ENCODE measurements at places on chromosomes 6 and 20.

DNA sequence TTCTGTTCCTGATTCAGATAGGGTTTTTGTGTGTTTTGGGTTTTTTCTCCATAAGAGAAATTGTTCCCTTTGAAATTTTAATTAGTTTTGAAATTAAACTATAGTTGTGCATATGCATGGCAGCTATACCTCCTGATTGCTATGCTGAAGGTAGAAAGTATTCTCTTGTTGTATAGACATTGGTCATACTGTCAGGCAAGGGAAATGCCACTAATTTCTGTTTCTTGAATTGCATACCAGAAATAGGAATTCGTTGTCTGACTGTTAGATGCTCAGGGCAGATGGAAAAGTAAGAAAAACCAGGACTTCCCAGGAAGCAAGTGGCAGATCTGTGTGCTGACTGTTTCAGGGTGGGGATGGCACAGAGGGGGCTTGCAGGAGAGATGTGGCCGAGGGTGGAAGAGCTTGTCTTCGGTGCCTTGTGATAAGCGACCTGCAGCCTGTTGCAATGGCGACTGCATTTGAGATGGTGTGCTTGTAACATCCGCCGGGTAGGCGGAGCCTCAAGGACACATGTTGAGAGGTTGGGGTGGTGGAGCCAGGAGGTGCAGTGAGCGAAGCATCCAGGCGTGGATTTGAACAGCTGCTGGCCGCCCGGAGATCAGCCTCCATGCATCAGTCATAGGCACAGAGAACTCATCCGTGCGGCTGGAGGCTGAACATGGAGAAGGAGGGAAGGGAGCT is 42.8 kb downstream of the RREB1 start:
- DNase-seq: no peak

DNA sequence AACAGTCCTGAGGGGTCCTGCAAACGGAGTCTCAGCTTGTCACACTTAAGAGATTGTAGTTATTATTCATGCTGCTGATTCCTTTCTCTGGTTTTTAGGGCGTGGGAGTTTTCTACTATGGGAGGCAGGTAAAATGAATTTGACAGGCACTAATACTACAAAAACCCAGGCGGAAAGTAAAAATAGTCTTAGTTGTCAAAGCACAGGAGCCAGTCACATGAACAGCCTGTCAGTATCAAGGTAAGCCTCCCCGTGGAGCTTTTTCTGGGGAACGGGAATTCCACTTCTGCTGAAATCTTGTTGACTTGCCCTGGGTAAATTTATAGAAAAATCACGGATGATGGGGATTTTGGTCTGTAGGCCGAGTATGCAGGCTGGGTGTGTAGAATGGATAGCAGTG is 79.8 kb downstream of the SLC24A3 start:
- no peak for DNase-seq

GRCh38 chr6:134410541-134410940 is 92.6 kb upstream of the SGK1 start:
- DNase-seq: no peak

GRCh38 chr6:22020299-22021003 is 276.4 kb downstream of the PRL start:
- no peak for DNase-seq

DNA sequence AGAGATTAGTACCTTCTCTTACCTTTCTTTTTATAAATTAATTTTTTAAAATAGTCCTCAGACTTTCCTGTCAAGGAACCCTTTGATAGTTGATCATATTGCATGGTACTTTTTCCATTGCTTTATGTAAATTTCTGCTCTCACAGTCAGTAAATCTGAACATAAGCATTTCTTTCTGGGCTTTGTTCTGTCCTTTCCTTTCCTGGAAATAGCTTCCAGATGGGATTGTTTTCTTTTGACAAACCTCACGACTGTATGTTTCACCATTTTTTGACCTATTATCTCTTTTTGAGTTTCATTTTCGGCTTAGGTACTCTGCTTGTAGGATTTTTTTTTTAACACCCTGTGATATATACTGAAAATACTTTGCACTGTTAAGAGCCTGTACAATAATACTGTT is 32.6 kb downstream of the UTRN start:
- no peak for DNase-seq

- no peak for DNase-seq
These were observed 5.0 kb downstream of the EYA2 start for GRCh38 chr20:46899621-46900020.

- no peak for DNase-seq
These were observed 341.6 kb downstream of the QKI start for GRCh38 chr6:163756079-163756478.

- no peak for DNase-seq
These were observed 5.2 kb downstream of the RBM38 start for GRCh38 chr20:57396212-57396983.

DNA sequence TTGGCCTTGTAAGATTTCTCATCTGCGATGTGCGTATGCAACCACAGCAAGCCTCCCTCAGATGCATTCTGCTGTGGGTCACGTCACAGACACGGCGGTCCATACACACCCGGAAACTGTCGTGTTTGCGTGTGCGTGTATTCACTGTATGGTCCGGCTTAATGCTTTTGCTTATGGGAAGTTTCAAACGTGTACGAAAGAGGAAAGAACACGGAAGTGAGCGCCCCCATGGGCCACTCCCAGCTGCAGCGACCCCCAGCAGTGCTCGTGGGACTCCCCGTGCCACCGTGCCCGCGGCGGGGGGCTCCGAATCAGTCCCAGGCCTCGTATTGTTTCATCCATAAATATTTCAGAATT is 10.2 kb downstream of the DLL1 start:
- no peak for DNase-seq

GRCh38 chr6:22825210-22825609 is 255.8 kb downstream of the HDGFL1 start:
- DNase-seq: no peak

- DNase-seq: no peak
These were observed 141.2 kb upstream of the ATXN1 start for GRCh38 chr6:16902502-16902901.

DNA sequence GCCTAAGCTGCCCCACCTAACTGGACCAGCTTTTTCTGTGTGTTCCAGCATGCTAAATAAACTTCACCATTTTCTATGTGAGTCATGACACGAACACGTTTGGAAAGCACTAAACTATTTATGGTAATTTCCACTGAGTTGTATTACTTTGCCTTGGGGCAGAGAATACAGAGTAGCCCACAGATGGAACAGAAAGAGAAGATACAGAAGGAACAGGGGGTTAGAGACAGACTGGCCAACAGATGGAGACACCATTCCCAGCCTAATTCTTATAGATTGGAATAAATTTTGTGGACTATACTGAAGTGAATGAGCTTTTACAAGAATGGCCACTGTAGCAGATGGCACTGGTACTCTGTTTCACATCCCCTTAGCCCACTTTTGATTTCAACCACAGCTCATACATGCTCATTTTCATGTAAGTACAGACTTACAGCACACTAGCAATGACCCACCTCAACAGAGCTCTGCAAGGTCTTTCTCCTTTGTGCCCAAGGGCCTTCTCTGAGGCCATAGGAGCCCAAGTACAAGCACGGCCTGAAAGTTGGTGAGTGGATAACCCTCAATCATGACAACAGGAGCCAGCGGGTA is 13.1 kb upstream of the NT5DC1 start:
- no peak for DNase-seq

DNA sequence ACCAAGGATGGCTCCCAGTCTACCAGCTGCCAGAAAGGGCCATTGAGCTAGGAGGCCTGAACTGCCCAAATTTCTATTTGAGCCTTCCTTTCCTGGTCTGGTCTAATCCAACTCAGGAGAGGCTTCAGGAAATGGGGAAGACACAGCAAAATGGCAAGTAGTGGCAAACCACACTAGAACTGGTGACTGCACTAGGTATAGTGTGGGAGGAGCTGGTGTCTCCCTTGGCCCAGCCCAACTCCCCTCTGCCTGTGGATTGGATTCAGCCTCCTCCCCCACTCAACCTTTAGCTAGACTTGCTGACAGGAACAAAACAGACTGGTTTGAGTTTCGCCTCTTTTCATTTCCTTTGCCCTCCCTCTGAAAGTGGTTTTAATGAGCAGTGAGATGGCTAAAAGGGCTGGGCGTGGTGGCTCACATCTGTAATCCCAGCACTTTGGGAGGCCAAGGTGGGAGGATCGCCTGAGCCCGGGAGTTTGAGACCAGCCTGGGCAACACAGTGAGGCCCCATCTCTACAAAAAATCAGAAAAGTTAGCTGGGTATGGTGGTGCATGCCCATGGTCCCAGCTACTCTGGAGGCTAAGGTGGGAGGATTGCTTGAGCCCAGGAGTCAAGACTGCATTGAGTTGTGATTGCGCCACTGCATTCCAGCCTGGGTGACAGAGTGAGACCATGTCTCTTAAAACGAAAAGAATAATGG is 17.5 kb downstream of the MRPS18A start:
- no peak for DNase-seq

DNA sequence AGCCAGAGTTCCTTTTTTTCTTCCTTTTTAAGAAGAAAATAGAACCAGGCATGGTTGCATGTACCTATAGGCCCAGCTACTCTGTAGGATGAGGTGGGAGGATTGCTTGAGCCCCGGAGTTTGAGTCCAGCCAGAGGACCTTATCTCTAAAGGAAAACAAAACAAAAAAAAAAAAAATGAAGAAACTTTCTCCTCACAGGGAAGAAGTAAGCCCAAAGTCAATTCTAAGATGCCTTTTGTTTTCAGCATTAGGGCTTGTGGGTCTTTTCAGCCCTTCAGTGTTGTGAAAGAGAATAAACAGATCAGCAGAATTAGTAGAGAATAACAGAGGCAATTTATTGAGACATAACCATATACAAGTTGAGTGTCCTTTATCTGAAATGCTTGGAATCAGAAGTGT is 26.8 kb downstream of the ZNF451 start:
- DNase-seq: no peak

DNA sequence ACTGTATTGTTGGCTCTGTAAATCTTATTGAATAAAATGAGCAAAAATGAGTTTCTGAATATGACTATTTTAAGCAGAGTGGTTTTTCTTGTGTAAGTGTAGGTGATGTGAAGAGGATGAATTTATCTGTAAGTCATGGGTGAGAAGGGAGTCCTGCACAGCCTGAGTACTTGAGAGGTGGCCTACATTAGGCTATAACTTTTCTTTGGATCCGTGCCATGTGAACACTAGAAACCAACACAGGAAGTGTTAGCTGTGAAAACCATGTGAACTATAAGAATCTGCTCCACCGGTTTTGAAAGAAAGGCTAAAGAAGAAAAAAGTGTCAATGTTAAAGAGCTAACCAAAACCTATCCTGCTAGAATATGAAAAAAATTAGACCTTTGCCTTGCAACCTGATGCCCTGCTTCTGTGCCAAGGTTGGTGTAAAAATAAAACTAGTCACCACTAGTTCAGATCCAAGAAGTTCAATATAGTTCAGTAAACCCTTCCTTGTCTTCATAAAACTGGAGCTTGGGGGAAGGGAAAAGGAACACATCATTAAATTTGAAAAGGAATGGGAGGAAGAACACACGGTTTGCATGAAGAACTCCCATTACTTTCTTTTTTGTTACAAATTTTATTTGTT is 21.3 kb downstream of the PLCB1 start:
- DNase-seq: no peak

- no peak for DNase-seq
These were observed 148.5 kb downstream of the EDN3 start for GRCh38 chr20:59448851-59449444.

GRCh38 chr6:26053992-26054780 is 33.0 kb upstream of the HFE start:
- no peak for DNase-seq

GRCh38 chr20:53497246-53497645 is 96.4 kb downstream of the ZNF217 start:
- no peak for DNase-seq

GRCh38 chr6:132369526-132369925 is 31.7 kb downstream of the MOXD1 start:
- DNase-seq: no peak

- DNase-seq: no peak
These were observed 13.6 kb downstream of the NRSN1 start for GRCh38 chr6:24139639-24140038.

GRCh38 chr6:121247386-121247785 is 86.9 kb downstream of the TBC1D32 start:
- no peak for DNase-seq

- no peak for DNase-seq
These were observed 98.9 kb downstream of the PSMG4 start for GRCh38 chr6:3357678-3358077.

GRCh38 chr20:428658-429200 is 20.6 kb downstream of the RBCK1 start:
- DNase-seq: no peak

DNA sequence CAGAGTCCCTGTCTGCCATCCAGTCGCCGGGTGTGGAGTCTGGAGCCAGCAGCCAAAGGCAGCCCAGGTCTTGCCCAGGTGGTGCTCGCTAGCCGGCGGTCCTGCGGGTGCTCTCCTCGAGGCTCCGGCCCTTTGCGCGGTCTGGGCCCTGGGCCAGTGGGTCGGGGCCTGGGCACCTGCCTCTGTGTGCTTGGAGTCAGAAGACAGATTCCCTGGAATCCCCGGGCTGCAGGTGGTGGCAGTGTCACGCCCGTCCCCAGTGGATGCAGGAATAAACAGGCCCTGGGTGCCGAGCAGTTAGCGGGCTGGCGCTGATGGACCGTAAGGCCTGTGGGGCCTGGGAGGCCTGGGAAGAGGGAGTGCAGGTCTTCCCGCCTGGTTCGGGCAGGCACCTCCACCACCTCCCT is 5.3 kb downstream of the SS18L1 start:
- no peak for DNase-seq

DNA sequence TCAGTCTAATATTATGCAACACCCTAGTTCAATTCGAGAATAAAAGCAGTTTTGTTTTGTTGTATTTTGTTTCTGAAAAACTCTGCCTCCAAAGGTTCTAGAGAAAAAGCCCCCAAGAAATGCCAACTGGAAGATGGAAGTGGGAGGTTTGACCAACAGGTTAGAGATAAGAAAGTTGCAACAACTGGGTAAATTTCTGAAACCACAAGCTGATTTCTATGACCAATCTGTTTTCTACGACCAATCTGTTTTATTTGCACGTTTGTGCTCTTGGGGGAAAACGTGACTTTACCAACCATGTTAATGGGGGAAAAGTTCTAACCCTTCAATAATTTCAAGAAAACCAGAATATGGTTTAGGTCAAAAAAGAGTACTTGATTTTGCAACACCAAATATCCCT is 173.2 kb downstream of the PDE7B start:
- DNase-seq: no peak

DNA sequence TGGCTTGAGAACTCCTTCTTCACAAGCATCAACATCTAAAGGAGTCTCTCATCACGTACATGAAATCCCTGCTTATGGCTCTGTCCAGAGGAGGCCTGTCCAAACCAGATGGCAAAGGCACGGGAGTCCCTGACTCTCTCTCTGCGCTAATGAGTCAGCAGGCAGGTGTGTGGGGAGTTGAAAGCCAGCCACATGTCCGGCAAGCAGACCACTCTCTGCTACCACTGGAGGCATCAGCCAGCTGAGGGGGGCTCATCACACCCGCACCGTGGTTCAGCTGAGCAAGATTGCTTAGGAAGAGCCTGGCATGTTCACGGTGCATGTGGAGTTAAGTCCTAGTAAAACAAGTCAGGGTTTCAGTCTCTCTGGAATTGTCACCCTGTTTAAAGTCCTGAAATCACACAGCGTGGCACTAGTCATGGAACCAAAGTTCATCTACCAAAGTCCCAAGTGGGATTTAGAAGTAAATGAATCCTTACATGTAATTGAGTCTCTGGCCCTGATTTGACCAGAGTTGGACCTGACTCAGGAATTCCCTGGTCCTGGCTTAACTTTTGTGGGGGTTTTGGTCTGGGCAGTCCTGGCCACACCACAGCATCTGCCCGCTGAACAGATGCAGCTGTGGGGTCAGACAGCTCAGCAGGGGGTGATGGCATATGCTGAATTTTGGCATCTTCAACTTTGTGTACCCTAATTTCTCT is 155.2 kb upstream of the RIN2 start:
- DNase-seq: no peak

- no peak for DNase-seq
These were observed 25.1 kb upstream of the KIAA0408 start for GRCh38 chr6:127484212-127484863.

Data from activated T-cell treated with anti-CD3 and anti-CD28 coated beads for 1 hour (primary cell).